ENCODE measurements at places on chromosomes 7 and 10.

DNA sequence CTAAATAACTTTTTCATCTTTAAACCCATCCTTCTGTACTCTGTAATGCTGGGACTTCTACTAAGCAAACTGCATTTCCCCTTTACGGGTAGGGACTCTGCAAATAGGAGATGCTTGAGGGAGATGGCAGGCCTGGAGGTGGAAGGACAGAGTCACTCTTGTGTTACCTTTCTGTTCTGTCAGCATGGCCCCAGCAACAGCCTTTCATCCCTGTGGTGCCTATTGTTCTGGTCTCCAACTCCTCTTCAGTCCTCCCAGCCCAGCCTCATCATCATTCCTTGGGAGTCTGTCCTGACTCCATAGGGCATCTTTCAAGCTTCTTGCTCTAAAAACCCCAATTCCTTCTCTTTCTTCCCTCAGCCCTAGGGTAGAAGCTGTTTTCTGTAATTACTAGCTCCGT is 230.0 kb downstream of the SNX13 start:
- no peaks in the 10 kb centered on the region for H3K36me3 ChIP-seq
- H3K4me1 ChIP-seq, result no peaks in the 10 kb centered on the region
- H3K27me3 ChIP-seq, result no peaks in the 10 kb centered on the region
- no peak for DNase-seq

DNA sequence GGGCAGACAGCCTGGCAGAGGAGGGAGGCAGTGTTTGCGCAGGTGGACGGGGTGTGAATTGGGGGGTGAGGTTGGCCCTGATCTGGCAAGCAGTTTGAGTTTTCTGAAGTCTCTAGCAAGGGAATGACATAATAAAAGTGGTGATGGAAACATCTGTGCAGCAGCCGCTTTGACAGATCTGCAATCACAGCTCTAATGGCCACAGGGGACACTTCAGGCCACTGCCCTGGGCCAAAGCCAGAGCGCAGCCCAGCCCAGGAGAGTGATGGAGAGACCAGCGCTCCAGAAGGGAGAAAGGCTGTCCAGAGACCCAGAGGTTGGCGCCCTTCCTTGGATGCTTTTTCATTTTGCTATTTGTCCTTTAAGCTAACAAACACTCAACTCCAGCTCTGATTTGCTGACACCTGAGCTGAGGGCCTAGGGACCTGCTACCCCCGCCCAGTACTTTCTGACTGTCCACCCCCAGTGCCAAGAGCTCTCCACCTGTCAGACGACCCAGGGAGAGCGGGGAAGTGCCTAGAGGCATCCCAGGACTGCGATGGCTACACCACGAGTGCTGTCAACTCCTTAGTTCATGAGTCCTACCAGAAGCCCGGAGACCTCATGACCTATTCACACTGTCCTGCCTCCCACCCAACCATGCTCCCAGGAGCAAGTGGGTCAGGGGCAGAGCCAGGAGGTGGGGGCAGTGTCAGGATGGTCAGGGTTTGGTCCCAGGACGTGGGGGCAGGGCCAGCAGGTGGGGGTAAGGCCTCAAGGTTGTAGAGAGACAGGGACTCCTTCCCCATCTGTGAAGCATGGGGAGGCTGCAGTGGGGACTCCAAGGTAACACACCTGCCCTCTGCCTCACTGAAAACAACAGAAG is 112.6 kb downstream of the PRKAG2 start:
- H3K27ac ChIP-seq, result no peak overlapping the region
- H3K36me3 ChIP-seq, result no peaks in the 10 kb centered on the region
- H3K27me3 ChIP-seq, result no peaks in the 10 kb centered on the region
- DNase-seq, result no peak

DNA sequence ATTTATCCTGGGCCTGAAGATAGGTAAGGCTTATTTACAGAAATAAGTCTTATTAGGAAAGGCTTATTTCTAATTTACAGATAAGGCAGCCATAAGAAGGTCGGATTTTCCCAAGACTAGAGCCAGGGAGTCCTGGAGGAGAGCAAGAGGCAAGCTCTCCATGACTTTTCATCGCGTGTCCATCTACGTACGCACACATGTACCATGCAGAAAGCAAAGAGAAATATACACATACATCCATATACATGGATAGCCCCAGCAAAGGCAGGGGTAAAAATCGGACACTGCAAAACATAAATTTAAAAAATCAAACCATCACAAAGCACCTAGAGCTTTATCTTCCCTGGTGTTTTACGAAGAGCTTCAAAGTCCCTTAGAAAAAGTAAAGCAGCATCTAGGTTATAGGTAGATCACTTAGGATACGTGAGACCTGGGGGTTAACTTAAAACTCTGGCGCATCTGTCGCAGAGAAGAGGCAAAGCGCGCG is 25.8 kb upstream of the ZRANB1 start:
- H3K27me3 ChIP-seq, result no peaks in the 10 kb centered on the region
- peak overlapping the region; percentile 100 for H3K4me3 ChIP-seq
- H3K36me3 ChIP-seq, result no peaks in the 10 kb centered on the region
- no peak for DNase-seq
- H3K27ac ChIP-seq, result peak overlapping the region; percentile 83

- peaks cover 7% of the 10 kb centered on the region for H3K27me3 ChIP-seq
- H3K27ac ChIP-seq, result peak overlapping the region; percentile 31
- no peaks in the 10 kb centered on the region for H3K36me3 ChIP-seq
- peaks cover 6% of the 10 kb centered on the region for H3K4me1 ChIP-seq
Measured at GRCh38 chr10:14184841-14185315, 145.8 kb downstream of the FRMD4A start.

DNA sequence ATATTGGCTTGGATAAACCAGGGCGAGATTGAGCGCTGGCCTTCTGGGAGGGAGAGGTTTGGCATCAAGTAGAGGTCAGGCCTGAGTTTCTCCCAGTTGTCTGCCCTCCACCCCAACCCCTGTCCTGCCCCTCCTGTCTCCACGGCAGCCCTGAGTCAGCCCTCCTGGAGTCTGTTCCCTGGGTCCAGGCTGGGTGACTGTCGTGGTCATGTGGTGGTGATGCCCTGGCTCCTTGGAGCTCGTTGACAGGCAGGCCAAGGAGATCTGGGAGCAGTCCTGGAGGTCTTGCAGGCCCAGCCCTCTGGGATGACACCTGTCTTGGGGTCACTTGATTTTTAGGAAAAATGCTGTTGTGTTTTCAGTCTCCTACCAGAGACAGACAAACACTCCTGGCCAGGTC is 53.6 kb upstream of the PODXL start:
- peaks cover 4% of the 10 kb centered on the region for H3K4me1 ChIP-seq
- no peak for DNase-seq

GRCh38 chr7:71165708-71166107 is 33.8 kb downstream of the GALNT17 start:
- no peaks in the 10 kb centered on the region for H3K36me3 ChIP-seq
- DNase-seq, result no peak
- no peaks in the 10 kb centered on the region for H3K4me1 ChIP-seq
- H3K27me3 ChIP-seq, result no peaks in the 10 kb centered on the region
- H3K4me3 ChIP-seq, result no peak overlapping the region

GRCh38 chr7:49980465-49980864 is 112.6 kb downstream of the ZPBP start:
- peaks cover 2% of the 10 kb centered on the region for H3K4me1 ChIP-seq
- no peak overlapping the region for H3K4me3 ChIP-seq
- no peaks in the 10 kb centered on the region for H3K27me3 ChIP-seq
- no peak overlapping the region for H3K27ac ChIP-seq
- H3K36me3 ChIP-seq, result no peaks in the 10 kb centered on the region

GRCh38 chr10:123147635-123148413 is at the start of gene HMX2:
Gene HMX2 (plus strand): TSS chr10:123148136. CDS start chr10:123148379, 243 bp downstream.
- no peak within 1 kb of the TSS for H3K27ac ChIP-seq
- DNase-seq, result no peak
- H3K27me3 ChIP-seq, result peaks cover 99% of the 10 kb centered on the region
- no peaks in the 10 kb centered on the region for H3K36me3 ChIP-seq
